ENCODE measurements at places on chromosomes 7 and 10.

DNA sequence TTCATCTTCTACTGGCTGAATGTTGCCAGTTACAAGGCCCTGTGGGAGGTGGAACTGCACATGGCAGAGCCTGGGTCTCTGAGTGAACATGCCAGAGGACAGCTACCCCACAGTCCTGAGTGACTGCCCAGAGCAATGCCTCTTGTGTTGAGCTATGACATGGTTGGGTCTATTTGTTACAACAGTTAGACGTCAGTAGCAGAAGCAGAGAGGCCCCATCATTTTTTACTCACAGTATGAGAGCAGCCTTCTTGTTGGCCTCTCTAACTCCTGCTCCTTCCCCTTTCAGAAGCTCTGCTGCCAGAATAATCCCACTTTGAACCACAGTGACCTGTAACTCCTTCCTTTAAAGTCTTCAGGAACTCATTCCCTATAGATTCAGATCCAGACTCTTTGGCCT, 30.8 kb upstream of the NRP1 start:
- DNase-seq, result no peak

DNA sequence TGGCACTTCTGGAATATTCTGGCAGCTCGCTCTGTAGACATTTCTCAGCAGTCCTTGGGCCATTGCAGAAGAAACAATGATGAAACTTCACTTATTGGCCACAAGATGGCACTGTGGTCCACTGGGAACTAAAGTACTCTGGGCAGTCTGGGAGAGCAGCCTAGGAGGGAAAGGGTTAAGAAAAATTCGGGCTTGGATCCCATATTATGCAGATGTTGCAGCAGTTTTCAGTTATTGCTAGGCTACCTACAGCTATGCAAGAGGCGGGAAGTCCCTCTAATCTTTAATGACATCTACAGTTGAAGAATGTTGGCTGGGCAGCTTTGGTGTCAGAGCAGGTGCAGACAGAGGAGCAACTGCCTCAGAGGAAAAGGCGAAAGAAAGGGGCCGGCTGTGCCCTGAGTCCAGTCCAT, 201.7 kb upstream of the PRSS58 start:
- no peak for DNase-seq

DNA sequence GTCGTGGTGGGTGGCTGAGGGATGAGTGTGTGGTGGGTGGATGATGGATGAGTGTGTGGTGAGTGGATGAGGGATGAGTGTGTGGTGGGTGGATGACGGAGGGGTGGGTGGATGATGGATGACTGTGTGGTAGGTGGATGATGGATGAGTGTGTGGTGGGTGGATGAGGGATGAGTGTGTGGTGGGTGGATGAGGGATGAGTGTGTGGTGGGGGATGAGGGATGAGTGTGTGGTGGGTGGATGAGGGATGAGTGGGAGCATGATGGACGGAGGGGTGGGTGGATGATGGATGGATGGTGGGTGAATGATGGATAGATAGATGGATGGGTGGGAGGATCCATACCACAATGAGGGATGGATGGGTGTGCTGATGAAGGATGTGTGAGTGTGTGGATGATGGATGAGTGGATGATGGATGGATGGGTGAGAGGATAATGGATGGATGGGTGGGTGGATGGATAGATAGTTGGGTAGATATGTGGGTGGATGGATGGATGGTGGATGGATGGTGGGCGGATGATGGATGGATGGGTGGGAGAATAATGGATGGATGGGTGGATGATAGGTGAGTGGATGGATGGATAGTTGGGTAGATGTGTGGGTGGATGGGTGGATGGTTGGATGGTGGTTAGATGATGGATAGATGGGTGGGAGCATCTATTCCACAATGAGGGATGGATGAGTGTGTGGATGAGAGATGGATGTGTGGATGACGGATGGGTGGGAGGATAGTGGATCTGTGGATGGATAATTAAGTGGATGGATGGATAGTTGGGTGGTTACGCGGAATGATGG, 266.8 kb downstream of the CELF2 start:
- no peak for DNase-seq

DNA sequence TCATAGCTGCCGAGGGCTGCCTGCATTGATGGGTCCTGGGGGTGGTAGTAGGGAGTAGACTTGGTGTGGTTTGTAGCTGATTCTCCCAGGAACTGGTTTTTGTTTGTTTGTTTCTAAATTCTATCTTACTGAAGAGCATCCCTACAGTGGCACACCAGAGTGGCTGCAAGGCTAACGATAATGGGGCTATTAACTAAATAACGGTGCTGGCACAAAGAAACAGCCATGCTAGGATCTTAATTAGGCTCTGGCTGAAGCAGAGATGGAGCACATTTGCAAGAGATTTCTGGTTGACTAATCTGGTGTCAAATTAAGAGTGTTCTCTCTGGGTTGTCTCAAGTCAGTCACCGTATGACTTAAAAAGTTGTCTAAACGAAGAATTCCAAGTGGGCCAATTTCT, 590.0 kb downstream of the NRG3 start:
- DNase-seq, result no peak

DNA sequence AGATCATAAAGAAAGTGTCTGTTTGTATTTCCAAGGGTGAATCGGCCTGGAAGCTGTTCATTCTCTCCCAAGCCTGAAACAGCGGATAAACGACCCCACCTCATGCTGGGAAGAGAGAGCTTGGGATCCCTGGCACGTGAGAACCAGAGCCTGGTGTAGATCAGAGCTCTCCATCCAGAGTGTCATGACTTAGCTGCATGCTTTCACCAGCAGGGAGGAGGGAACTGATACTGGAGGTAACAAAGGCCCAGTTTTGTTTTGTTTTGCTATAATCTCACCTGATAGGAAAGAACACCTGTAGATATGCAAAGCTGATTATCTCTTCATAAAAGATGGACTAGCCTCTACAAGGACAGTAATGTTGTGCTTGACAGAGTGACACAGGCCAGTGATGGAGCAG, 236.6 kb downstream of the POM121L12 start:
- no peak for DNase-seq

DNA sequence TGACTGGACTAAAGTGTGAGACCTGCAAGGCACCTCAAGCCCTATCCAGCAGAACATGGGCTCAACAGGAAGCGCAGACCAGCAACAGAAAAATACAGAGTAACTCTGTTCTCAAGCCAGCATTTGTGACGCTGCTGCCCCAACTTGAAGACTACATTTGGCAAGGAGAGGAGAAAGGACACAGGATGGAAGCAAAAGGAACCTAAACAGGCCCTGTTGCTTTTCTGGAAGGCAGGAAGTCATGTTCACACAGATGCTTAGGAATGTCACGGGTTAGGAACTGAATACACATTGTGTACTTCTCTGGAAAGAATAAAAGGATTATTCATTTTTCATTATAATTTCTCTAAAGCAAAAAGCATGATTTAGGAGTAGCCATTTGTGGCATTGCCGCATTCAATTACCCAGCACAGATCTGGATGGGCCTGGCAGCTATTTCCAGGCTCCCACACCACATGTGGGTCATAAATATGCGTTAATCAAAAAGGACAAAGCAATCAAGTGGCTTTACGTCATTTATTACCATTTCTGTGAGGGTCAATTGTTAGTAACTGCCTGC, 19.8 kb upstream of the TOMM7 start:
- DNase-seq, result no peak

DNA sequence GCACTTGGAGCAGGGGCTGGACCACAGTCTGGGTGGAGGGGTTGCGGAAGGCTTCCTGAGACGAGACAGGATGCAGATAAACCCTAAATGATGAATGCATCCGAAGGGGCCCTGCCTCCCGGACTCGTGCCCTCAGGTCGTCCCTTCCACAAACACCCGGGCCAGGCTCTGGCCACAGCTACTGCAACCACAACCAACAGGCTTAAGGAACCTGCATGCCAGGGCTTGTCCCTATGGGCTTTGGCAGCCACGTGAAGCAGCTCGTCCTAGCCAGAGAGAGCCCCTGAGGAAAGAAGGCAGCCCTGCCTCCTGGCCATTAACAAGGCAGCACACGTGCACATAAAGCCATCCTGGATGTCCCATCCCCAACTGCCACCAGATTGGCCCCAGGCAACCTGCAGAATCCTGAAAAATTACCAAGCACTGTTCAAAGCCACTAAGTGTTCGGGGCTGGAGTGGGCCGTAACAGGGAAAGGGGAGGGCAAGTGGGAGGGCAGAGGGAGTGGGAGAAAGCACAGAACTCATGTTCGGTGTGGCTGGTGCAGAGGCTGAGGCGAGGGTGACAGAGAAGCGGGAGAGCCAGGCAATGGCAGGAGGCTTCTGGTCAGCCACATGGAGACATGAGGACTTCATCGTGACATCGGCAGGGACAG, 62.7 kb downstream of the MAD1L1 start:
- DNase-seq, result no peak

- no peak for DNase-seq
Observed at GRCh38 chr7:27917119-27917518, 177.2 kb downstream of the TAX1BP1 start.

GRCh38 chr7:132503415-132503814, 72.9 kb downstream of the PLXNA4 start:
- no peak for DNase-seq

DNA sequence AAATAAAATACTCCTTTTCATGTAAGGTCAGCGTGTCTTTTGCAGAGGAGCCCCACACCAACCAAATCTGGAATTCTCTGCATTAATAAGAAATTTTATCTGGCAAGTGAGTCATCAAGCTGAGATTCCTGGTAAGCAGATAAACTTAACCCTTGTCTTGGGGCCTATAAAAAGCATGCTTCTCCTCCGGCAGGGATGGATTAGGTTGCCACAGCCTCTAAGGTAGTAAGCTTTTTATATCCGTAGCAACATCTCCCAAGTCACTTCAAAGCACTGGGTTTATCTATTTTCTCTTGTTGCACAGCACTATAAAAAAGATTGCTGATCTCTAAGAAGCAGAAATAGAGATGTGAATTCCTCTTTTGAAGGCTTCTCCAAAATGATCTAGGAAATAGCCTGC, 202.8 kb upstream of the NOBOX start:
- no peak for DNase-seq

DNA sequence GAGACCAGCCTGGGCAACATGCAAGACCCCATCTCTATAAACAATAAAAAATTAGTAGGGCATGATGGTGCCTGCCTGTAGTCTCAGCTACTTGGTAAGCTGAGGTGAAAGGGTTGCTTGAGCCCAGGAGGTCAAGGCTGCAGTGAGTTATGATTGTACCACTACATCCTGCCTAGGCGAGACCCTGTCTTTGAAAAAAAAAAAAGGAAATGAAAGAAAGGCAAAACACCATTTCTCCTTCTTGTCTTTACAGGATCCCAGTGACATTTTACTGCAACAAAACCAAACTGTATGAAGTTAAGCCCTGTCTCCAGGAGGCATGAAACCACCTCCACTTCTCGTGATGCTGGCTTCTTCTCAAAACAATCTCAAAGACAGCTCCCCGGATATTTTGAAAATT, 29.9 kb upstream of the PBLD start:
- DNase-seq, result no peak

GRCh38 chr10:114932945-114933344, 5.0 kb upstream of the TRUB1 start:
- DNase-seq, result no peak

GRCh38 chr7:19783541-19783940, 10.1 kb upstream of the TMEM196 start:
- DNase-seq, result no peak

GRCh38 chr10:117743509-117743908, 201.0 kb downstream of the EMX2 start:
- no peak for DNase-seq

GRCh38 chr7:24049296-24049695, 234.7 kb upstream of the NPY start:
- no peak for DNase-seq

DNA sequence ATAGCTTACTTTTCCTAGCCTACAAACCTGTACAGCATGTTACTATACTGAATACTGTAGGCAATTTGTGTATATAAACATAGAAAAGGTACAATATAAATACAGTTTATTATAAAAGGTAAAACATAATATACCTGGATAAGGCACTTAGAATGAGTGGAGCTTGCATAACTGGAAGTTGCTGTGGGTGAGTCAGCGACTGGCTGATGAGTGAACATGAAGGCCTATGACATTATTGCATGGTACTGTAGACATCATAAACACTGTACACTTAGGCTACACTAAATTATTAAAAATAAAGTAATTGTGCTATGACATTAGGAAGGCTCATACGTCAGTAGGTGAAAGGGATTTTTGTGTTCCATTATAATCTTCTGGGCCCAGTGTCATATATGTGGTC, 228.8 kb downstream of the HDAC9 start:
- no peak for DNase-seq

DNA sequence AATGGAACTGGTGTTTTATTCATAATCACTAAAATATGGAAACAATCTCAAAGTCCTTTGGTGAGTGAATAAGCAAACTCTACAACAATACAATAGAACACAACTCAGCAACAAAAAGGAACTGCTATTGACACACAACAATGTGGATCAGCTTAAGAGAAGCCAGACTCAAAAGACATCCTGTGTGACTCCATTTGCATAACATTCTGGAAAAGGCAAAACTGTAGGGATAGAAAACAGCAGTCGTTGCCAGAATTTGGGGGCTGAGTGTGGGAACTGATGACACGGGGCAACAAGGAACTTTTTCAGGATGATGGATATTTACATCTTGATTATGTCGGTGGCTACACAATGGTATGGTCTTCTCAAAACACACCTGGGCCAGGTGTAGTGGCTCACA, 32.4 kb upstream of the SVIL start:
- DNase-seq, result no peak

DNA sequence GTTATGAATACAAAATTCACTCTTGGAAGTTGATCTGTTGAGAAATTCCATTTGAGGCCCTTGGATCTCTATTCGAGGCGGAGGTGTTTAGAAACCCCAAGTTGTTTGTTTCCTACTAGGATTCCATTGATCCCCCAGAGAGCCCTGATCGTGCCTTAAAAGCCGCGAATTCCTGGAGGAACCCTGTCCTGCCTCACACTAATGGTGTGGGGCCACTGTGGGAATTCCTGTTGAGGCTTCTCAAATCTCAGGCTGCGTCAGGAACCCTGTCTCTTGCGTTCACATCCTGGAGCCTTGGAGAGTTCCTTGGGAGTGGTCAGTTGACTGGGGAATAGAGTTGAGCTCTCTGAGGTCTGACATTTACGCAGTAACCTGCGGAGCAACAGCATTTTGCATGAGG, 1.2 kb downstream of the CFAP69 start:
- no peak for DNase-seq
